ENCODE measurements at places on chromosomes 1 and 21.
A peak's percentile ranks its signal among the peaks of the same experiment; 100 is the strongest.

DNA sequence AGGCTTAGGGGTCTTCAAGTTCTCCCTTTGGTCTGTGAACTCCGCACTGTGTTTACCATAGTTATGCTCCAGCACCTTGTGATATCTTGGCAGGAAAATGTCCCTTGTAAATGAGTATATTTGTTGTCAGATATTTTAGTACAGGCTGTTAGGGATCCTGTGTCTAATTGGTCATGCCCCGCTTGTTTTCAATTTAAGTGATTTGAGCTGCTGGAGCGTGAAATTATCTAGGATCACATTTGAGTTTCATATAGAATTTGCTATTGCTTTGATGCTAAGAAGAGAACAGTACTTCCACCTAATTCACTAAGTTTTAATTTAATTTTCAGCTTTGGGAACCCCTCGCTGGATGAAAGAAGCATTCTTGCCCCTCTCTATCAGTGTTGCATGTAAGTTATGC is 15.4 kb upstream of the TOR3A start:
- no peak for DNase-seq

DNA sequence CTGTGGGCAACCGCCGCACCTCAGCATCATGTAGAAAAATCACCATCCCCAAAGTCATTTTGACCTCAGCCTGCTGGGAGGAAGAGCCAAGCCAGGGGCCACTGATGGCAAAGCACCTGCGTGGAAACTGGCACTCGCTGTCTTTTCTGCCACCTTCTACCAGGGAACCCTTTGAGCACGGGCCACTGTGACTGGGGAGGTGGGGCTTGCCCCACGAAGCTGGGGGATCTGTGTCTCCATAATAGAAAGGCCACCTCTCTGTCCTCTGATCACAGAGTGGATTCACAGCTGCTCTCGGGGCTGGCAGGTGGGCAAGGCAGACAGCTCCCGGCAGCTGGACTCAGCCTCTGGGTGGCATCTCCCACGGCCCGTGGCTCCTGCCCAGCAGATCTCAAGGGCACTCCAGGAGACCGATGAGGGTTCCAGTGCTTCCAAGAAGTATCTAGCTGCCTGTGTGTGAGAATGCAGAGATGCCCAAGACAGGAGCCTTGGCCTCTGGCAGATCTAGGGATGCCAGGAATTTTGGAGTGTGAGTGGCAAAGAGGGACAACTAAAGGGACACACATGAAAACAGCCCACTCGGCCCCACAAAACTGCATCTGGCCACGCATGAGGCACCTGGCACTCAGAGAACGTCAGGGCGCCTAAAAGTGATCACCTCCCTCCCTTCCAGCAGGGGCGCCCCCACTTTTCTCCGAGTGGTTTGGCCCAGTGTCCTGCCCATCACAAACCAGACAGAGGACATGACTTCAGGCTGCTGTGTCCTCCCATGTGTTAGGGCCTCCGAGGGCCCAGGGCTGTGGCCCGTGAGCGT is 102.6 kb downstream of the PDE9A start:
- DNase-seq, result no peak

- no peak for DNase-seq
These were observed 41.3 kb upstream of the DMBX1 start for GRCh38 chr1:46448109-46448911.

GRCh38 chr1:163170975-163171676 is 31.6 kb downstream of the RGS5 start:
- DNase-seq, result no peak

DNA sequence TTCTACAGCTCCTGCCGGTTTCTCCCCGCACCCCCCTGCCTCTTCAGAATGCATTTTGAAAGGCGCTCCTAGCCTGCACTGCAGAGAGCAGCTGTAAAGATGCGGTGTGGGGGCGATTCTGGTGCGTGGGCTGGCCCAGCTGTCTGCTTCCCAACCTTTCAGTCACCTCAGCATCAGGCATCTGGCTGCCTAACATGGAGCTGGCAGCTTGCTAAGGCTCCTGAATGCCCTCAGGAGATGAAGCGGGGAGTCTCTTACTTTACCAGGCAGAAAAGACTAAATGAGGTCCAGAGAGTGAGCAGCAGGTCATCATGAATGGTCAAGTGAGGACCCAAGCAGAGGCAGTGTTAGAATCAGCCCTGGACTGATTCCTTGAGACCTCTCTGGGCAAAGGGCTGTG is 8.7 kb downstream of the IER5 start:
- DNase-seq, result no peak

GRCh38 chr1:157004327-157004726 is 41.2 kb downstream of the ARHGEF11 start:
- DNase-seq, result peak; percentile 79

GRCh38 chr21:18129526-18129925 is 115.1 kb upstream of the CHODL start:
- no peak for DNase-seq

GRCh38 chr1:227779685-227780084 is 35.8 kb upstream of the PRSS38 start:
- DNase-seq, result no peak

- DNase-seq, result no peak
These were observed 66.9 kb upstream of the TINAGL1 start for GRCh38 chr1:31509124-31510072.

- DNase-seq, result no peak
These were observed 37.5 kb downstream of the RCSD1 start for GRCh38 chr1:167667536-167667935.

DNA sequence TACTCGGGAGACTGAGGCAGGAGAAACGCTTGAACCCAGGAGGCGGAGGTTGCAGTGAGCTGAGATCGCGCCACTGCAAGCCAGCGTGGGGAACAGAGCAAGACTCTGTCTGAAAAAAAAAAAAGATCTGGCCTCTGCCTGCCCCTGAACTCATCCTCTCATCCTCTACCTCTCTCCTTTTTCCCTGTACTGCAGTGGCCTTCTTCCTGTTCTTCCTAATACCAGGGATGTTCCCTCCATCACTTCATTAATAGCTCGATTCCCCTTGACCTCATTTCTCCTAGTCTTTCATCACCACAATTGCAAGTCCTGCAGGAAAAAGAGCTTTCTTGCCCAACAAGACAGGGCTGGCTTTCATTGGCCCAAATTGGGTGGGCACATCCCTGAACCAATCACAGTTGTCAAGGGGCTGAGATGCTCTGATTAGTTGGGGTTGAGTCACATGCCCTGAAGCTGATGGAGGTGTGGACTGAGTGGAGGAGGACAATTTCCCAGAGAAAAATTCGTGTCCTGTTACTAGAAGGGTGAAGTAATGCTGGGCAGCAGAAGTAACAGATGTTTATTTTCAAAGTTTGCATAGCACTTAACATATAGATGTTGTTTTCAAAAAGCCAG is 86.8 kb upstream of the PUM1 start:
- DNase-seq, result no peak

DNA sequence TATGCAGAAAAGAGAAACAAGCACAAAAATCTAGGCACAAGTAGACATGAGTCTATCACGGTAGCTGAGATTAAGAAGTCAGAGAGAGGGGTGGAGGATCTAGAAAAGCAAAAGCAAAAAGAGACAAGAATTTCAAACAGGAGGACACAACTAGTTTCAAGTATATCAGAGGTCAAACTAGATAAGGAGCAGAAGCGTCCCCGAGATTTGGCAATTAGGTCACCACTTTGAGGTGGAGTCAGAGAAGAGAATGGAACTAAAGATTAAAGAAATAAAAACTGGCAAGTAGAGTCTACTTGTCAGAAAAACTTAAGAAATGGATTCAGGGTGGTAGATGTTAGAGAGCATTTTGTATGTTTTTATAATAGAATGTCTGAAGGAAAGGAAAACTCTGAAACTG is 2.3 kb downstream of the SF3B4 start:
- no peak for DNase-seq

- no peak for DNase-seq
These were observed 199.3 kb upstream of the MAP1LC3C start for GRCh38 chr1:242197907-242198820.

- peak; percentile 56 for DNase-seq
These were observed 406.1 kb downstream of the RPS6KC1 start for GRCh38 chr1:213457186-213457585.

DNA sequence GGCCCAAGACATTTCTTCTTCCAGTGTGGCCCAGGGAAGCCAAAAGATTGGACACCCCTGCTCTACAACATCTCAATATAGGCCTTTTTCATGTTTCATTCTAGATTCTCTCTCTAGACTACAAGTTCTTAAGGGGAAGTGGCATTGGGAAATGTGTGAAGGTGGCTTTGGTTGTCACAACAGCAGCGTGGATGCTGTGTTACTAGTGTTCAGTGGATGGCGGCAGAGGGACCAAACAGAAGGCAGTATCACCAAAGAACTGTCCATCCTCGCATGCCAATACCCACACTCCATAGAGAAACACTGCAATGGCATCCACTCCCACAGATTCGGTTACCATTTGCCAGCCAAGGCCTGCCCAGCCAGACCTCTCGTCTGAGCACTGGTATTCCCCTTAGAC is 24.3 kb upstream of the IFNAR2 start:
- DNase-seq, result no peak

DNA sequence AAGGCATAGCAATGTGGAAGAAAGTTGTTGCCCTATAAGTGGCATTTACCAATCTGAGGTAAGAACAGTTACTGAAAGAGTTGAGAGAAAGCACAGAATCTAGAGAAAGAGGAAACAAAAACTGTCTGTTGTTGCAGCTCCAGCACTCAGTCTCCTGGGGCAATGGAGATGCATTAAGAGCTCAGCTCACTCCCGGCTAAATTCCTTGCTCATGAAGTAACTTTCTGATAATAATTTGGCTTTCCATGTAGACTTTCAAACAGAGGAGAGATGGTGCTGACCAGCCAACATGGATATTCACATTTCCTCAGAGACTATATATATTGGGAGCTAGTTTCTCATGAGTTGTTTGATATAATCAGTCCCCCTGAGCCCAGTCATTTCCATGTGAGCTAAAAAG is 135.3 kb downstream of the GDAP2 start:
- DNase-seq, result no peak

Data from femur (tissue), 1 donor.